Pancreas (tissue), 10 donors: ENCODE measurements at places on chromosomes 16 and 17. TPM values are rescaled to one million over a fixed set of nuclear protein-coding genes. Genes with fewer than 3 reads are reported as not detected.
A peak's percentile ranks its signal among the peaks of the same experiment; 100 is the strongest.

HOXB8 gene
- 0.12 TPM for polyA plus RNA-seq

- H3K27me3 ChIP-seq: no peaks in the 10 kb centered on the region
- H3K36me3 ChIP-seq: no peaks in the 10 kb centered on the region
- peaks cover 1% of the 10 kb centered on the region for H3K4me1 ChIP-seq
- no peak overlapping the region for H3K4me3 ChIP-seq
- no peak overlapping the region for H3K27ac ChIP-seq
These were observed 153.0 kb upstream of the FAM20A start for GRCh38 chr17:68753985-68754769.

GRAPL gene
- polyA plus RNA-seq: 0.87 TPM

GRCh38 chr16:50396761-50397535, 28.2 kb upstream of the BRD7 start:
- H3K27ac ChIP-seq: no peak overlapping the region
- no peaks in the 10 kb centered on the region for H3K36me3 ChIP-seq
- DNase-seq: no peak

GRCh38 chr16:10652730-10653590, 41.8 kb downstream of the TEKT5 start:
- no peak overlapping the region for H3K27ac ChIP-seq
- H3K36me3 ChIP-seq: no peaks in the 10 kb centered on the region
- H3K27me3 ChIP-seq: no peaks in the 10 kb centered on the region
- no peaks in the 10 kb centered on the region for H3K4me1 ChIP-seq
- peak; percentile 27 for DNase-seq

CCR7 gene
- polyA plus RNA-seq: 0.08 TPM

DNA sequence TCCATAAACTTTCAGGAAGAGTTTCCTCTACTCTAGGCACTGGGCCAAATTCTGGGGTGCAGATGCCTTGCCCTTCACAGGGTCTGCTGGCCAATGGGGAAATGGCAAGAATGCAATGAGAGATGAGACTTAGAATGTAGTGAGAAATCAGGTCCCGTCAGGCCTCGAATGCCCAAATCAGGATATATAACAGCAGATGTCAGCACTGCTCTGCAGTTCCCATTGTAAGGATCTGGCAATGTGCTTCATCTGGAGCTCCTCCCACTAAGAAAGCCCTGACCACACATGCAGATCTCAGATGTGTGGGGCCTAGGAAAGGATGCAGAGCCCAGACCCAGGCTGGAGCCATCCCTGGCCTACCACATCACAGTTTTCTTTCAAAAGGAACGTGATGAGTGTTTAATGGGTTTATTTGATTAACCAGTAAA, 13.9 kb upstream of the LPCAT2 start:
- no peak for DNase-seq
- H3K4me3 ChIP-seq: no peak overlapping the region
- H3K27ac ChIP-seq: no peak overlapping the region
- H3K36me3 ChIP-seq: no peaks in the 10 kb centered on the region

- H3K27me3 ChIP-seq: no peaks in the 10 kb centered on the region
- H3K4me1 ChIP-seq: peaks cover 38% of the 10 kb centered on the region
- H3K36me3 ChIP-seq: no peaks in the 10 kb centered on the region
- peak overlapping the region; percentile 66 for H3K27ac ChIP-seq
- no peak for DNase-seq
These were observed 9.8 kb upstream of the RFFL start for GRCh38 chr17:35073183-35073790.

- H3K36me3 ChIP-seq: no peaks in the 10 kb centered on the region
- no peaks in the 10 kb centered on the region for H3K27me3 ChIP-seq
- no peak for DNase-seq
- H3K27ac ChIP-seq: peak overlapping the region; percentile 78
- peak overlapping the region; percentile 79 for H3K4me3 ChIP-seq
These were observed 509 bp downstream of the CNEP1R1 start for GRCh38 chr16:50025537-50025931.

FOXF1 gene
- polyA plus RNA-seq: 0.61 TPM

DNA sequence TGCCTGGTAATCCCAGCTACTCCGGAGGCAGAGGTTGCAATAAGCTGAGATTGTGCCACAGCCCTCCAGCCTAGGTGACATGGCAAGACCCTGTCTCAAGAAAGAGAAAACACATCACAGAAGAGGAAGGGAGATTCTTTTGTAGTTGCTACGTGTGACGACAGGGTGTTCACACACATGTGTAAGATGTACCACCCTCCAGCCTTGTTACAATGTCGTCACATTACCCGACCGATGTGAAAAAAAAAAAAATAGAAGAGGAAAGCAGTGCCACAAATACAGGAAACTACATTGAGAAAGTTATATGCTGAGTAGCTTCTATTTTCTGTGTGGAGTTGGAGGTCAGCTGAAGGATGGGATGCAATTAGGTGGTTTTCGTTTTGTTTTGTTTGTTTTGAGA, 56.0 kb downstream of the CLUH start:
- no peak overlapping the region for H3K4me3 ChIP-seq
- no peaks in the 10 kb centered on the region for H3K4me1 ChIP-seq
- no peak for DNase-seq

DNA sequence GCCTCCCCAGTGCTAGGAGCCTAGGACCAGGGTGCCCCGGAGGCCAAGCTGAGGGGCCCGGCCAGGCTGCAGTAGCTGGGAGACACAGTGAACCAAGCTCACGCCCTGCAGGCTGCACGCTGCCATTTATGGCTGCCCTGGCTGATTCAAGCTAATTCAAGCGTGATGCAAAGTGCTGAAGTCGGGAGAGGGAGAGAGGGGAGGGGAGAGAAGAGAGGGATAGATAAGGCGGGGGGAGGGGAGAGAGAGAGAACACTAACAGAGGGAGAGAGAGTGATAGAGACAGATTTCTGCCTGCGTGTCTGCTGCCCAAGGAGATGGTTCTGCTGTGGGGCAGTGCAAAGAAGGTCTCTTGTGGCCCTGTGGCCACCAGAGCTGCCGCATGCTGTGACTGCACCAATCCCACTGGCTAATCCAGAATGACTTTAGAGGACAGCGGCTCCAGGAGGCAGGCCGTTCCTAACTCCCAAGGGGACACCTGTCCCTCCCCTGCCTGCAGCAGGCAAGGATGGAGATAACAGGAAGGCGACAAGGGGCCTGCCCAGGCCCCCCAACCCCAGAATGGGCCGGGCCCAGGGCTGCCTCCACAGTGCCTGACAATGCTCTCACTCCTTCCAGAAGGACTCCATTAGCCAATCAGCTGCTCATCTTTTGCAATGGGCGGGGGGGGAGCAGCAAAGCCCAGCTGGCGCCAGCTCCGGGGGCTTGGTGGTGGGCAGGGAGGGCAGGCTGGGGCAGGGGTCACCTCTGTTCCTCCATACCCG, 12.9 kb downstream of the MXRA7 start:
- H3K36me3 ChIP-seq: no peaks in the 10 kb centered on the region
- no peaks in the 10 kb centered on the region for H3K27me3 ChIP-seq
- no peak overlapping the region for H3K4me3 ChIP-seq
- no peak overlapping the region for H3K27ac ChIP-seq
- no peak for DNase-seq

DNA sequence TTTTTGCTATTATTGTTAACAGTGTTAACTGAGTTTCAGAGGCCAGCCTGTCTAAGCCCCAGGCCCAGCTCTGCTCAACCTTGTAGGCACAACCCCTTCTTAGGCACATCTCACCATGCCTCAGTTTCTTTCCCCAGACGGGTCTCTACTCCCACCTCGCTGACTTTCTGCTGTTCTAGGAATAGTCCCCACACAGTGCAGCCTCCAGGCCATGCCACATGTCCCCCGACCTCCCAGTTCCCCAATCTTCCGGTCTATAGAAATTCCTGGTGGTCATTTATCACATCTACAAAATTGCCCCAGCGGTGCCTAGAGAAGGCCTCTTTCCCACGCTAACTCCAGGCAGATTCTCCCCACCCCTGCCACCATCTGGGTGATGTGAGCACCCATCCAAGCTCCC, 34.8 kb downstream of the ADGRG5 start:
- H3K36me3 ChIP-seq: no peaks in the 10 kb centered on the region
- H3K27me3 ChIP-seq: no peaks in the 10 kb centered on the region
- no peak for DNase-seq
- H3K4me3 ChIP-seq: no peak overlapping the region
- no peaks in the 10 kb centered on the region for H3K4me1 ChIP-seq

DNA sequence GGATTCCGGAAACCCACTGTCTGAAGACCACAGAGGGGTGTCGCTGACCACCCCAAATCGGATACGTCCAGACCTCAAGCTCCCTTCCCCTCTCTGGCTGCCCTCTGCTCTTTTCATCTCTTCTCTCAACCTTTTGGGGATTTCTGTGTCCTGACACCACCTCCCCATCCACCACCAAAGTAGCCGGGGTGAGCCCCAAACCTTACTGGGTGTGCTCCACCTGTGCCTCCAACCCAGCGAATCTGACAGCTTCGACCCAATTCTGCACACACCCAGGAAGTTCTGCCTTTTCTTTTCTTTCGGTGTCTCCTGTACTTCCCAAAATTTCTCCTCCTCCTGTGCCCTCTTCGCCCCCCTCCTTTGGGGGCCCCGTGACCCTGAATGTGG, 534 bp downstream of the KCTD11 start:
- H3K27ac ChIP-seq: peak overlapping the region; percentile 98
- no peaks in the 10 kb centered on the region for H3K27me3 ChIP-seq
- H3K4me3 ChIP-seq: peak overlapping the region; percentile 90
- DNase-seq: no peak

- peaks cover 18% of the 10 kb centered on the region for H3K4me1 ChIP-seq
- H3K27me3 ChIP-seq: no peaks in the 10 kb centered on the region
- no peak overlapping the region for H3K4me3 ChIP-seq
- DNase-seq: no peak
- no peaks in the 10 kb centered on the region for H3K36me3 ChIP-seq
- H3K27ac ChIP-seq: no peak overlapping the region
These were observed 195.5 kb downstream of the FTO start for GRCh38 chr16:53899431-53899830.

DNA sequence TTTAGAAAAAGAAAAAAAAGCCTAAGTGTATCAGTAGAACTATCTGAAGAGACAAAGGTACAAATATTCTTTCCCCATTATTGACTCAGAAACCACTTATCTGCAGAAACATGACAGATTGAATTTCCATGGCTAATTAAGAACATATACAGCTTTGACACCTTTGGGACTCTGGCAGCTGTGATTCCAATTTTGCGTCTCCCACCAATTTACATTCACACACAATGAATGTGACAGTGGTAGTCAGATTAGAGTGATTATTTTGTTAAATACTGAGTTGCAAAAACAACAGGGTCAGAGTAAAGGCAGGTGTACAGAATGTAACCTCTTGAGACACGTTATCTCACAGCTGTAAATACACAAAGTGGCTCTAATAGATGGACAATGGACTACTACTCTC, 5.3 kb upstream of the PPM1D start:
- peaks cover 4% of the 10 kb centered on the region for H3K4me1 ChIP-seq
- no peaks in the 10 kb centered on the region for H3K27me3 ChIP-seq
- no peak overlapping the region for H3K4me3 ChIP-seq
- no peak overlapping the region for H3K27ac ChIP-seq
- H3K36me3 ChIP-seq: no peaks in the 10 kb centered on the region
- DNase-seq: no peak

GRCh38 chr17:28518578-28518977, 12.4 kb downstream of the FOXN1 start:
- no peaks in the 10 kb centered on the region for H3K27me3 ChIP-seq
- no peak overlapping the region for H3K4me3 ChIP-seq
- DNase-seq: peak; percentile 6

- peak overlapping the region; percentile 70 for H3K27ac ChIP-seq
- H3K36me3 ChIP-seq: no peaks in the 10 kb centered on the region
- no peaks in the 10 kb centered on the region for H3K27me3 ChIP-seq
- no peaks in the 10 kb centered on the region for H3K4me1 ChIP-seq
- peak; percentile 28 for DNase-seq
- H3K4me3 ChIP-seq: peak overlapping the region; percentile 67
These were observed 525 bp downstream of the JPT1 start for GRCh38 chr17:75153780-75154194.

GRCh38 chr16:3468501-3468900, 25.0 kb downstream of the NAA60 start:
- H3K4me3 ChIP-seq: no peak overlapping the region
- H3K27me3 ChIP-seq: no peaks in the 10 kb centered on the region
- no peak overlapping the region for H3K27ac ChIP-seq
- DNase-seq: no peak
- peaks cover 4% of the 10 kb centered on the region for H3K36me3 ChIP-seq
- no peaks in the 10 kb centered on the region for H3K4me1 ChIP-seq

DNA sequence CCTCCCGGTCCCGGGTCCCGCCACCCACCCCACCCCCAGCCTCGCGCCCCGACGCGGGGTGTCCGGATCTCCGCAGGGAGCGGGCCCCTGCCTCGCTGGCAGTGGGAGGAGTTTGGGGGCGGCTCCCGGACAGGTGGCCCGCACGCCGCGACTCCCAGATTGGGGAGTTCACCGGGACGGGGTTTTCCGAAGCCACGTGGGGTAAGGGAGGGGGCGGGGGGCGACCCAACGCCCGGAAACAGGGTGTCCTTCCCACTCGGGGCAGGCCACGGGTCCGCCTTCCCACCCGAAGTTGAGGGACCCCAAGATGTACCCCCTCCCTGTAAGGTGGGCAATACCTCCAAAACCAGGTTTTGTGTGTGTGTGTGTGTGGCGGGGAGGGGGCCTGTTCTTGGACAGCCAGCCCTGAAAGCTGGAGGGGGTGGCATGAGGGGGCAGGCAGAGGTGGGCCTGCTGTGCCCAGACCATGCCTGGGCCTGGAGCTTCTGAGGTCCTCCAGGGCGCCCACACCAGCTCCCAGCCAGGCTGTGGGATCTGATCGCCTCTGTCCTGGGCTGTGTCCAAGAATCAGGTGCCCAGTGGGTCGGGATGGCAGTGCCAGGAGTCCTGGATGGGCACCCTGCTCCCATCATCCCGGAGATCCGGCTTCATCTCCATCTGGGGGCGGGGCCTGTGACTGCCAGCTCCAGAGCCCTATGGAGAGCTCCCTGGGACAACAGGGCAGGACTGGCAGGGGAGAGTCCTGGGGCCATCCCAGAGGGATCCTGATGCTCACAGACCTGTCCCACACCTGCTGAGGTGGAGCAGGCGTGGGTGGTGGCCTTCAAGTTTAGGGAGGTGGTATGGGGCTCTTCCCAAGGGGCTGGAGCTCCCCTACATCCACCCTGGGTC, 767 bp downstream of the SYNGR2 start:
- H3K4me3 ChIP-seq: peak overlapping the region; percentile 82
- no peaks in the 10 kb centered on the region for H3K27me3 ChIP-seq
- DNase-seq: peak; percentile 65

- H3K36me3 ChIP-seq: no peaks in the 10 kb centered on the region
- H3K27me3 ChIP-seq: no peaks in the 10 kb centered on the region
- H3K4me1 ChIP-seq: peaks cover 13% of the 10 kb centered on the region
- no peak for DNase-seq
These were observed 201.4 kb upstream of the CIBAR2 start for GRCh38 chr16:85313526-85314301.

GRCh38 chr17:50125420-50125997, 4.5 kb downstream of the SAMD14 start:
- H3K4me3 ChIP-seq: no peak overlapping the region
- no peak overlapping the region for H3K27ac ChIP-seq
- DNase-seq: no peak
- H3K27me3 ChIP-seq: no peaks in the 10 kb centered on the region
- no peaks in the 10 kb centered on the region for H3K36me3 ChIP-seq

KCNJ18 gene
- not detected for polyA plus RNA-seq

ZNF689 gene
- 4.4 TPM for polyA plus RNA-seq
